Gastroesophageal sphincter (tissue), 4 donors: ENCODE measurements at places on chromosomes 11 and 22.

GRCh38 chr22:48053973-48054372 is 1291.5 kb downstream of the TBC1D22A start:
- ATAC-seq = no peak

- no peak for ATAC-seq
These were observed 199.2 kb upstream of the C11orf87 start for GRCh38 chr11:109222761-109223160.

DNA sequence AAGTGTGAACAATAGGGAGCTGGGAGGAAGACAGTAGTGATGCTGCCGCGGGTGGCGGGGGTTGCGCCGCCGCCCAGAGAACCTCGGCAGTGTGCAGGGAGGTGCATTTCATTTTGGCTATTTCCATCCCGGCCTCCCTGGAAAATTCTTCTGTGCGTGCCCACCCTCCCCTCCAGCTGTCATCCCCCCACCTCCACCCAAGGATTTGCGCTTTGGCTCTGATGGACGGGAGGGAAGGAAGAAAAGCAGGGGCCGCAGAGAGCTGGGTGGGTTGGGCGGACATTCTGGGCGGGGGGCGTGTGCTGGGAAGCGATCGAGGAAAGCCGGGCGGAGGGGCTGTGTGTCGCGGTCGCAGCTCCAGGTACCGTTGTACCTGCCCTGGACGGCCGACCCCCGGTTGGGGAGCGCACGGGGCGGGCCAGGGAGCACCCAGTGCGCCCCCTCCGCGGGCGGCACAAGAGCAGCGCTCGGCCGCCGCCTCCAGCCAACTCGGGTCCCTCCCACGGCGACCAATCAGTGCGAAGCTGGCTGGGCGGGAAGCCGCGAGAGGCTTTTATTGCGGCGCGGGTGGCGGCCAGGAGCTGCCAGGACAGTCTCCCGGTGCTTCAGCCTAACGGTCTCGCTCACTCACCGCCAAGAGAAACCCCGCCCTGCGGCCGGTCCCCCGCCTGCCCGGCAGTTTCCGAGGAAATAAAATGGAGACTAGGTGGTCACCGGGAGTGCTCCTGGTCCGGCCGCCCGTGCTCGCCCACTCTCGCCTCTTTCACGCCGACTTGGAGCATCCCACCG is 1.6 kb downstream of the NCAM1 start:
- peak; percentile 87 for ATAC-seq

DNA sequence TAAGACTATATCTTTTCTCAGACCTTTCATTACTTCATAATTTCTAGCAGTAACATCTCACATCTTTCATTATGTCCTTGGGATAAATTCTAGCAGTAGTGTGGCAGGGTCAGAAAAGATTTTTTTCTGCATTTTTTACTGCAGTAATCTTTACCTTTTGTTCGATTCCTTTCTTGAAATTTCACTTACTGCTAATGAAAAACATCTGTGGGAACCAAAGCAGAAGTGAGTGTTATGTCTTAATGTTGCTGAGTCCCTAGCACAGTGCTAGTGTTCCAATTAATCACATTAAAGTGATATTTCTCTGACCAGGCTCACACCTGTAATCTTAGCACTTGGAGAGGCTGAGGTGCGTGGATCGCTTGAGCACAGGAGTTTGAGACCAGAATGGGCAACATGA is 123.6 kb downstream of the EHF start:
- ATAC-seq = no peak

DNA sequence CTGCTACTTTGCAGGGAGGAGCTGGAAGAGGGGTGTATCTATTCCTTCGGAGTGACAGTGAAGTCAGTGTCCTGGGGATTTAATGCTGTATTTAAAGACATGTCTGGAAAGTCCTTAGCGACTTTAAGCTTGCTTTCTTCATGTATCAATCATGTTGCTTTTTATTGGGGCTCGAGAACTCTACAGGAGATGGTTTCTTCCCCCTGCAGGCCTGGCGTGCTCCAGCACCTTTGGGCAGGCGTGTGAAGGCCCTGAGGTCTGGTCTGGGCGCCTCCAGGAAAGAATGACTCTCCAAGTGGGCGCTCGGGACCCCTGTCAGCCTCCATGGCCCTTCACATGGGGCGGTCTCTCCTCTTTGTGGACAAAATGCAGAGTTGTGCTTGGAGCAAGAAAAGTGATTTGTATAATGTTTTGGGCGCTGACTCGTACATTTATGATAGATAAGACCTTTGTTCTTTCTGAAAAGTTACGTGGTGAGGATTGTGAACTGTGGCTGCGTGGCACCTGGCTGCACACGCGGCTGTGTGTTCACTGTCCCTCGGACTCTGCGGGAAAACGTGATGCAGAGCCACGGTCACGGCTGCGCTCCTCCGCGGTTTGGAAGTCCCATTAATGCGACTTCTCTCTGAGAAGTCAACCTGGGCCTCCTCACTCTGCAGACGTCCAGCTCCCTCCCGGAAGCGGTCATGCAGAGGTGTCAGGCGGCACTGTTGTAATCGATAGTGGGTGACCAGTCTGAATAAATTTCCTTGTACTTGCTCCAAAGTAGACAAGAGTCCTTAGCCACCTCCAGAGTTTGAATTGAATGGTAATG is 282.5 kb downstream of the TBC1D22A start:
- no peak for ATAC-seq
